SK-MEL-5 (cell line): ENCODE measurements at places on chromosomes 5 and 9.

GRCh38 chr5:150409638-150410523, 2.8 kb downstream of the CD74 start:
- DNase-seq = peak; percentile 93

GRCh38 chr5:132026516-132027008, 15.1 kb upstream of the ACSL6 start:
- no peak for DNase-seq

DNA sequence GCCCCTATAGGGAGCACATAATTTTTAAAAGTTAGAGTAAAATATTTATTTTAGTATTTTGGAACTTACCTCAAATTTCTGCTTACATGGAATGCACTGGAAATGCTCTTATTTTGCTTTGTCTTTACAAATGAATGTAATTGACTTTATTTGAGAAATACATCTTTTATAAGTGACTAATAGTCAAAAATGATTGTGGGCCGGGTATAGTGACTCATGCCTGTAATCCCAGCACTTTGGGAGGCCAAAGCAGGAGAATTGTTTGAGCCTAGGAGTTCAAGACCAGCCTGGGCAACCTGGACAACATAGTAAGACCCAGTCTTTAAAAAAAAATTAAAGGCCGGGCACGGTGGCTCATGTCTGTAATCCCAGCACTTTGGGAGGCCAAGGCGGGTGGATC, 5.8 kb downstream of the HMGCR start:
- DNase-seq = no peak

DNA sequence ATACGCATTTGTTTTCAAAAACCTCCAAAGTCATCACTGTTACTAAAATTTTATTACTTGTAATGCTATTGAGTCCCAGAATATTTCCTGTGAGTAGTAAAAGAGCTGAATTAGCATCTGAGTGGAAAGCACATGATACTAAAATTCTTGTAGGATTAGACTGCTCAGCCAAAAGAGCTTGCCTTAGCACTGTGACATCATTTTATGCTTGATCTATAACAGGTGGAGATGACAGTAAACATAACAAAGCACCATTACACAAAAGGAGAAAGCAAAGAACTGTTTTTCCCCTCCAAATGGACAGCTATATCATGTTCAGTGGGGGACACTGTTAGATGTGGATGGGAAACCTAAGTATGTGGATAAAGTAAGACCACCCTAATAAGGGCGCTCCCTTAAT, 5.8 kb upstream of the JAK2 start:
- no peak for DNase-seq

GRCh38 chr5:685262-686171, 7.6 kb downstream of the TPPP start:
- no peak for DNase-seq

GRCh38 chr5:79771387-79771786, 81.8 kb downstream of the CMYA5 start:
- DNase-seq = no peak

DNA sequence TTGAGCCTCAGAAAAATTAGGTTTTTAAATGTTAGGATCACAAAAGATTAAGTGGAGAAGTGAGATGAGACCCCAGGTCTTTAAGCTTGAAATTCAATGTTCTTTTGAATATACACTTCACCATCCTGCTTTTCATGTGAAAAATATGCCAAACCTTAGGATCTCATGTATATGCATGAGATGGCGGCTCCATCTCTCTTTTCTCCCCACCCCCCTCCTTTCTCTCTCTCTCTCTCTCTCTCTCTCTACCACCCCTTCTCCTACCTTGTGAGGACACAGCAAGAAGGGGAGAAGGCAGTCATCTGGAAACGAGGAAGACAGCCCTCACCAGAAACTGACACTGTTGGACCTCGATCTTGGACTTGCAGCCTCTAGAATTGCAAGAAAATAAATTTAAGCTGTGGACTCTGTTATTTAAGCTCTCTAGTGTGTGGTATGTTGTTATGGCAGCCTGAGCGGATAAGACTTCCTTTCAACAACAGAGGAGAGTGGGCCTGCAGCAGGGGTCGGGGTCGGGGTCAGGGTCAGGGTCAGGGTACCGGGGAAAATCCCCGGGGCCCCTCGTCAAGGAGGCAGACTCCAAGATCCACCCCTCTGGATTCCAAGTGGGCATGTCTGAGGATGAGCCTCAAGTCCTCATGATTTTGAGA, 16.4 kb upstream of the ALDH1B1 start:
- no peak for DNase-seq
